Calu3 (cell line): ENCODE measurements at places on chromosomes 11 and 22. TPM values are rescaled to one million over a fixed set of nuclear protein-coding genes. Genes with fewer than 3 reads are reported as not detected.

- peak; percentile 79 for DNase-seq
Observed at GRCh38 chr11:57480409-57481137, 20.2 kb downstream of the RTN4RL2 start.

DNA sequence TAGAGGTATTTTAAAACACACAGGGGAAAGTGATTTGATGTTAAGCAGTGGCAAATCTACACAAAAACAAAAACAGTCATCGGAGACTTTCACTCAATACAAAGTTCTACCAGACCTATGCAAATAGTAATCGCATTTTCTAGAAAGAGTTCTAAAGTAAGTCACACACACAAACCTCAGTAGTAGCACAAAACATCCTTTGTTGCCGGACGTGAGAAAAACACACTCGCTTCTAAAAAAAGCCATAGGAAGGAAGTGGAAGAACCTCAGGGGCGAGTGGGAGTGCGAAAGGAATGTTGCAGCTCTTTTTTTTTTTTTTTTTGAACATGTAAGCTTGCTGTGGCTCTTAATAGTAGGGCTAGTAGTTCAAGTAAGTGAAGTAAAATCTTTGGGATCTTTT lies 88.9 kb downstream of the MAML2 start:
- no peak for DNase-seq

DDX10 gene
- total RNA-seq: 31.2 and 31.7 TPM in 2 replicates

- peak; percentile 71 for DNase-seq
Observed at GRCh38 chr22:47192651-47193437, 430.4 kb downstream of the TBC1D22A start.

DNA sequence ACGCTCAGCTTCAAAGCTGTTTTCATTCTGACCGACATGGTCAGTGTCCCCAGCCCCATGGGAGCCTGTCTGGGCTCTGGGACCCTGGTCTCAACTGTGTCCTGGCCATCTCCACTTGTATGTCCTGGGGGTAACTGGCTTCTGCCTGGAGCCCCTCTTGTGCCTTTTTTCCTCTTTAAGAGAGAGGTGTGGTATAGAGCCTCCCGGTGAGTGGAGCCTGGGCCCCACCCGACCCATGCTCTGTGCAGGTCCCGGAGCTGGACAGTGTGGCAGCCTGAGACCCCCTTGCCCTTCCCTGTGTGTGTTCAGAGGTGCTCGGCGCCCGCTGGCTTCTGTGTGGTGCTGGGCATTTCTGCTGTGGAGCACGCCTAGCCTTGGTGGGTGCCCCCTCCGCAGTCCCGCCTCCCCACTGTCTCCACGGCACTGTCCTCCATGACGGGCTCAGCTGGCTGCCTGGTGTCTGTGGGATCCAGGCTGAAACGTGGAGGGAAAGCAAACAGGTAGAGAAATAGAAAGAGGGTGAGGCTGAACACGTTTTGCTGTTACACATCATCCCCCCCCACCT lies 74.9 kb downstream of the PARVB start:
- DNase-seq: no peak

DNA sequence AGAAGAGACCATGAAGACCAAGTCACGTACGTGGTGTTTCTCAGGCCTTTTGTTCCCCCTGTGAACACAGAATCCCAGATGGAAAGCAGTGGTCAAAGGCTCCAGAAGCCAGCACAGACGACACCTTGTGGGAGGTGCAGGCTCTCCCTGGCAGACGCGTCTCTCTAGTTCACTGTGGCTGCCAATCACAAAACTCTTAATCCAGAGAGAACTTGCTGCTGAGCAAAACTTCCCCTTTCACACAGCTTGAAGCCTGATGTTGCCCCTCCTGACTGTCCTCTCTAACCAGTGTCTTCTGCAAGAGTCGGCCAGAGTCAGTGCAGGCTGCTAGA lies 67.1 kb downstream of the PIWIL3 start:
- no peak for DNase-seq

DNA sequence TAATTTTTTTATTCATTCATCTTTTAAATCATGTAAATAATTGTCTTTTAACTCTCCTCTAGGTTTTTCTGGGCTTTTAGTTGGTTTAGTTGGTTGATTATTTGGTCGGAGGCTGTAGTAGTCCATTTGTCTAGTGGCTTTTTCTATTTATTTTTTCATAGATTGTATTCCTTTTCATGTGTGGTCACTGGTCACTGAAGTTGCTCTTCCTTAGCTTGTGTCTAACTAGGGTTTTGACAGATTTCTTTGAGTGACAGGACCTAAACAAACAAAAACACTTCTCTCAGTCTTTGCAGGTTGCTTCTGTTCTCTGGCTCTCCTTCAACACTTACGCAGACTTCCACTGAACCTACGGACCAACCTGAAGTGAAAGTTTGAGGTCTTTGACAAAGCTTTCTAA lies 112.6 kb downstream of the EMSY start:
- no peak for DNase-seq

DNA sequence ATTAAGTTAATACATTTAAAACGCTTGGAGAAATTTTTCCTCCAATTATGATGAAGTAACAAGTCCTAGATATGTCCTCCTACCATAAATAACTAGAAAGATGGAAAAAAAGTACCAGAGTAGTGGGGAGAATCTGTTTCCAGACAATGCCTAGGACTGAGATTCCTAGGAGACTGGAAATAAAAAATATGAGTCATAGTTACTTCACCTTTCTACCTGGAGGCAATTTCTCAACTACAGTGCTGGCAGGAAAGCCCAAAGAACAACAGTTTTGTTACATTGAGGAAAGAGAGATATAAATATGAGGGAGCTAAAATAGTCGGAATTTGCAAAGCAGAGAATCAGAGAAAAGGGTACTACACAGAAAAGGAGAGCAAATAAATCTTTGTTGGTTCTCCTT lies 202.1 kb upstream of the ARHGAP42 start:
- DNase-seq: no peak

DNA sequence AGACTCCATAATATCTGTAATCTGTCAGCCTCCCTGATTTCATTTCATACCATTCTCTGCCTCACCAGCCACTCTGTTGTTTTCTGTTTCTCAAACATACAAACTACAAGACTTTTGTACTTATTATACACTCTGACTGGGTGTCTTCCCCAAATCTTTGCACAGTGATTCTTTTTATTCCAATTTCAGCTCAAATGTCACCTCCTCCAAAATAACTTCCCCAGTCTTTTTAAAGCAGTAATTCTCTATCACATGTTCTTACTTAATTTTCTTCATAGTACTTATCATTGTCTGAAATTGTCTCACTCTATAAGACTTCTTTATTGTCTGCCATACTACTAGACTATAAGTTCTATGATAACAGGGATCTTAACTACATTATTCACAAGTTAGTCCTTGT lies 19.6 kb downstream of the SOX6 start:
- DNase-seq: no peak

DNA sequence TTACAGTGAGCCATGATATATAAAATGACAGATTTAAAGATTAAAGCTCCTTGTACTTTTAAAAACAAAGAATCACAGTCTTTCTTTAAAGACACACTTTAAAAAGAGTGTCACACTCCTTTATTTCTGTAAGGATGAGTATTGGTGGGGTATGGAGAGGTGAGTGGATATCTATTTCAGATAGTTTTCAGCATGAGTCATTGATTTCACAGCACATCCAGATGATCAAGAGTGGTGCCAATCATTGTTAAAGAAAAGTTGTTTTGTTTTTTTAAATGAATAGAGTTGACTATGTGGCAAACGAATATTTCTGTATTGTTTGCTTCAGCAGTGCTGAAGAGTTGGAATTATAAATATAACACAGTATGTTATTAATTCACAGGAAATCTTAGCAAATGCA lies 52.5 kb downstream of the FAR1 start:
- DNase-seq: no peak

DNA sequence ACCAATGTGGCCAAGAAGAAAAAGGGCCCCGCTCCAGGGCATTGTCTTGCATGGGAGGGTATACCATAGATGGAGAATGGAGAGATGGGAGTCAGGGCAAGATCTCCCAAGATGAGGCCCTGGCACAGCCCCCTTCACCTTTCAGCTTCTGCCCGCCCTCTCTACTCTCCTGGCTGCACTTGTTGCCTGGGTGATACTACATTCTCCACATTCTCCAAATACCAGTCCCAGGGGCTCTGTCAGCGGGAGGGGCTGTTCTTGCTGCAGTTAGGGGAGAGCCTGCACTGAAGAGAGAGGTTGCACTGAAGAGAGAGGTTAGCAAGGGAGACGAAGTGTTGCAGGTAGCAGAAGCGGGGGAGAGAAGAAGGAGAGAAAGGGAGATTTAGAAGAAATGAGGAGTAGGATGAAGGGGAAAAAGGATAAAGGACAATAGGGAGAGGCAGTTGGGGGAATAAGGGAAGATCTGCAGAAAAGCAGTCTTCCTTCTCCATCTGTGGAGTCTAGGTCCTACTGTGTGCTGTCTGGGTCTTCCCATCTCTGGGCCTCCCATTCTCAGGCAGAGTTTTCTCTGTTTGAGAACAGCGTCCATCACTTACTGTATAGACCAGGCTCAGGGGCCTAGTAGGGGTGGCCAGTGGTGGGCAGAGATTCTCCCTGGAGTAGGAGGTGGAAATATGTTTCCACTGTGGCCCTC lies 8.0 kb downstream of the PHLDB1 start:
- DNase-seq: no peak

MPPED2 gene
- not detected in 2 replicates for total RNA-seq

GRCh38 chr11:95682552-95682951 lies 107.0 kb downstream of the FAM76B start:
- no peak for DNase-seq

OR52N4 gene
- not detected in 2 replicates for total RNA-seq

C11orf86 gene
- total RNA-seq: not detected in 2 replicates

DNA sequence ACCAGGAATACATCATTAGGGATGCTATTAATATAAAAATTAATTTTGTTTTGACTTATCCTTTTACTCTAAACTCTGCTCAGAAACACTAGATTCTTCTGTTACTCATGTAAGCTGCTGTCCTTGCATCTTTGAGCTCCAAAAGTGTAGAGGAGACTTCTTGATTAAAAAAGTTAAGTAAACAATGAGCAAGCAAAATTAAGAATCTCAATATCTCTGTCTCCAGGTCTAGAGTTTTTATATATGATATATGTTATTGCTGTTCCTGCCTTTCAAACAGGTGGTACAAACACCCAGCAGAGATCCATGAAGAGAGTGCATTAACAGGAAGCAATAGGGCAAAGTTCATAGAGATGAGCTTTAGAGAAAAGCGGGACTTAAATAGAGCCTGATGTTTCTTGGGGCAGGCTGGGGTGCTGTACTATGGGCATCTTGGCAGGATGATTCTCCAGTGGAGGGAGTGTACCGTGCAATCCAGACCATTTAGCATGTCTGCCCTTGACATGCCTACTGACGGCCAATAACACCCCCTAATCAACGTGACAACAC lies 6.9 kb downstream of the MAPK1 start:
- no peak for DNase-seq

- DNase-seq: no peak
Observed at GRCh38 chr11:75520688-75521087, 5.1 kb downstream of the GDPD5 start.

DNA sequence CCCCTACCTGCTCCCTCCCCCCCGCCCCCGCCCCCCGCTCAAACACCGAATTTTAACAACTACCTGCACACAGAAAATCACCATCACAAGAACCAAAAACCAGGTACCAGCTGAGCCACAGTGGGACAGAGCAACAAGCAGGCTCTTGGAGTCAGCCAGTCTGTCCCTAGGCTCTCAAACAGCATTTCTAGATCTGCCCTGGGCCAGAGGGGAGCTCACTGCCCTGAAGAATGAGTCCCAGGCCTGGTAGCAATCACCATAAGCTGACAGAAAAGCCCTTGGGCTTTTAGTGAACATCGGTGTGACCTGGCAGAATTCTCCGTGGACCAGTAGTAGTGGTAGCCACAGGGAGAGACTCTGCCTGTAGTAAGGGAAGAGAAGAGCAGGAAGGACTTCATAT lies 58.3 kb downstream of the C11orf87 start:
- DNase-seq: no peak

CBX6 gene
- total RNA-seq: 140 and 152 TPM in 2 replicates

DSCAML1 gene
- 0.07 and 0.27 TPM in 2 replicates for total RNA-seq

DNA sequence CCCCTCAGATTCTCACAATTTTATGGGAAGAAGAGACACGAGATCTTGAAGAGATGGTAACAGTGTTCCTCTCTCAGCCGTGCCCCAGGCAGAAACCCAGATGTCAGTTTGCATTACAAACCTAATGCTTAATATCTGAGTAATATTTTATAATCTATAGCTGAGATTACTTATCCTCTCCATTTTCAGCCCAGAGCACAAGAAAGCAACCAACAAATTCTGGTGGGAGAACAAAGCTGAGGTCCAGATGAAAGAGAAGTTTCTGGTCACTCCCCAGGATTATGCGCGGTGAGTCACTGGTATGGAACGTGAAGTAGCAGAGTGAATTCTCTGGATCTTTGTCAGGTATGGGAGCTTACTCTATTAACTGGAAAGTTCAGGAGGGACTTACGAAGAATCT lies 884 bp downstream of the CENATAC start:
- DNase-seq: peak; percentile 59

OR8K5 gene
- not detected in 2 replicates for total RNA-seq

DNA sequence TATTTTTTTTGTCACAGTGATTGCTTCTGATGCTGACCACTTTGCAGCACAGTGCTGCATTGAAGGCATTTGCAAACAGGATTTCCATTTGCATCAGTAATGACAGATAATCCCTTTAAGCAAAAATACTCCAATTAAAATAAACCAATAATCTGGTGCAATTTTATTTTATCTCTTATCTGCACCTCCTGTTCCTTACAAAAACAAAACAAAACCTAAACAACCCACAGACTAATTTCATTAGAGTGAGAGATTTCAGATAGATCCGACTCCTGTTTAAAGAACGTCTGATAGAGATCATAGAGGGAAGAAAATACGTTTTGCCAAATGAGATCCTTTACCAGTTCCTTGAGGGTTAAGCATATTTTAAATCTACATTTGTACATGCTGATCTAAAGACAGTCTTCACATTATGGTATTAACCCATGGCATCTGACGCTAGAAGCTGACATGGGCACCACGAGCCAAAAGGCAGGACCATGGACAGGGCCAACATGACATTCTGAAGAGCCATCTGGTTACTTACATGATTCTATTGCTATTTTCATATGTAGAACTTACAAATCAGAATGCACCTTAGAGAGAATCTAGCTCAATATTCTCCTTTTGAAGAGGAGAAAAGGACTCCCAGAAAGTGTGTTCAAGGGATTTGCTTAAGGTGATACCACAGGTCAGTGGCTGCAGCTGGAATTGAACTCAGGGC lies 286.2 kb upstream of the NARS2 start:
- no peak for DNase-seq

MMP11 gene
- total RNA-seq: 2.0 and 3.4 TPM in 2 replicates

MRGPRX3 gene
- not detected in 2 replicates for total RNA-seq

- no peak for DNase-seq
Observed at GRCh38 chr11:97732011-97732632, 1288.6 kb upstream of the CNTN5 start.

DNA sequence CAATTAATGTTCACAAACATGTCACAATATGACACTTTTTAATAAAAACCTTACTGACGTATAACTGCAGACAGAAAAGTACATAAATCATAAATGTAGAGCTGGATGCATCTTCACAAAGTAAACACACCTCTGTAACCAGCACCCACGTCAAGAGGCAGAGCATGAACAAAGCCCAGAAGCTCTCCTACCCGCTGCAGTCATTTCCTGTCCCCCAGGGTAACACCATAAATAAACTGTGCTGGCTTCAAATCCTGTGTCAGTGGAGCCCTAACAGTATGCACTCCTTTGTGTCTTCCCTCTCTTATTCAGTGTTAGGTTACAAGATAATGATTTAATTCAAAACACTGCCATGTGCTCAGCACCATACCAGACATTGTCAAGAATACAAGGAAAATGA lies 5.7 kb downstream of the SYT13 start:
- DNase-seq: no peak

C11orf98 gene
- 61.7 and 67.4 TPM in 2 replicates for total RNA-seq

- DNase-seq: no peak
Observed at GRCh38 chr11:65156256-65156655, 13.8 kb upstream of the SPDYC start.
